Kidney capillary endothelial cell (primary cell): ENCODE measurements at places on chromosomes 7 and 10.

DNA sequence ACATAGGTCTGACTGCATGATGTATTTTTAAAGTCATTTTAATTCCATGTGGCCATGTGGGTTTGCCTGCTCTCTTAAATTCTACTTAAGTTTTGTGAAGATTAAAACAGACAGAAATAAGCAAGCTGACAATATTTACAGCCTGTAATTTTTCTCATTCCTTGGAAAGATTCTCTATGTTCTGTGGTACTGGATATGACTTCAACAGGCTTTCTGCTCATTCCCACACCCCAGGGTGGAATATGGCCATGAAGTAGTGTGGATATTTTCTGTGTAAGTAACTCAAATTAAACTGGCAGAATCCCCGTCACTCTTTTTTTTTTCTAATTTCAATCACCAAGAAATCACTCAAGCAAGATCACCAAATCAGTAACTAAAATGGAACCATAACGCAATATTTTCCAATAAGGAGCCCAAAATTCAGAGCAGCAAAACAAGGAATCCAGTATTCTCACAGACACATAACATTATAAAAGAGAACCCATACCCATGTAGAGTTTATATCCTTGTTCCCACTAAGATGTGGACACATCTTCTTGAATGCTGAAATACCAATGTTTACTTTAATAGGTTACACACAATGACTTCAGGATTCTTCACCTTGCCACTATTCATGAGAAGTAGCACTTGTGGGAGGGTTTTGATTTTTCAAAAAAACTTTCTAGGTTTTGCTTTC is 5.7 kb downstream of the HOXA5 start:
- no peak for DNase-seq

DNA sequence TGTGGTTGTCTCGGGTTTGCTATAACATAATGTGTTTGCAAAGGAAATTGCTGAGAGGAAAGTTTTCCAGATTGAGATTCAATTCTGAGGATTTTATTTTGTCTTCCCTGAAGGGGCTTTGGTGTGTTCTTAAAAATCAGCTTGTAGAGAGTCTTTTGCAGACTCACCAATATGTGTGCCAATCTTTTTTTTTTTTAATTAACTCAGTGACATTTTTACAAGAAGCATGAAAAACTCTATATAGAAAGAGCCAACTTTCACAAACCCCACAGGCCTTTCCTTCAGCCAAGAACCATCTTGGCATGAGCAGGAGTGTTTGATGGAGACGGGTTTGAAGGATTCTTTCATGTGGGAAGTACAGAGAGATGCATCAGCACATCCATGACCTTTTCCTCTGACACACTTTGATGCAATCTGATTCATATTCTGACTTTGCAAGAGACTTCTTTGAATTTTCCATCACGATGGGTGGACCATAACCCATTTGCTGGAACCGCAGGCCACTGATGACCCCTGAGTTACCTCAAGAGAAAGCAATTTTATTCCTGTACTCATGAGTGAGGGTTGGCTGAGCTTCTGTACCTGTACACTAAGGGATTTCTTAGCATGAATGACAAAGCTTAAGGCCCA is 892.6 kb downstream of the XPNPEP1 start:
- no peak for DNase-seq

- no peak for DNase-seq
Measured at GRCh38 chr10:13684806-13685482, 98.2 kb downstream of the PRPF18 start.

DNA sequence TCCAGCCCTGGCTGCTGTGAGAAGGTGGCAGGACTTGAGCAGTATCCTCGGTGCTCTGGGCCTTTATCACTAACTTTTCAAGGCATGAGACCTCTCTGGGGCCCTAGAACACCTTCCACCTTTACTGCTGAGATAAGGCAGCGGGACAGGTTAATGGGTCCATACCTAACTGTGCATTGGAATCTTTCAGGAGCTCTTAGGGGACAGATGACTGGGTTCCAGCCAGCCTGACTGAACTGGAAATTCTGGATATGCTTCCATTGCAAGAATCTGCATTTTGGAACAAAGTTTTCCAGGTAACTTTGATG is 73.0 kb downstream of the ATXN7L1 start:
- DNase-seq, result no peak

- DNase-seq, result no peak
Measured at GRCh38 chr10:103610083-103610472, 116.6 kb downstream of the NEURL1 start.

GRCh38 chr10:43237128-43237527 is 29.7 kb downstream of the RASGEF1A start:
- no peak for DNase-seq

DNA sequence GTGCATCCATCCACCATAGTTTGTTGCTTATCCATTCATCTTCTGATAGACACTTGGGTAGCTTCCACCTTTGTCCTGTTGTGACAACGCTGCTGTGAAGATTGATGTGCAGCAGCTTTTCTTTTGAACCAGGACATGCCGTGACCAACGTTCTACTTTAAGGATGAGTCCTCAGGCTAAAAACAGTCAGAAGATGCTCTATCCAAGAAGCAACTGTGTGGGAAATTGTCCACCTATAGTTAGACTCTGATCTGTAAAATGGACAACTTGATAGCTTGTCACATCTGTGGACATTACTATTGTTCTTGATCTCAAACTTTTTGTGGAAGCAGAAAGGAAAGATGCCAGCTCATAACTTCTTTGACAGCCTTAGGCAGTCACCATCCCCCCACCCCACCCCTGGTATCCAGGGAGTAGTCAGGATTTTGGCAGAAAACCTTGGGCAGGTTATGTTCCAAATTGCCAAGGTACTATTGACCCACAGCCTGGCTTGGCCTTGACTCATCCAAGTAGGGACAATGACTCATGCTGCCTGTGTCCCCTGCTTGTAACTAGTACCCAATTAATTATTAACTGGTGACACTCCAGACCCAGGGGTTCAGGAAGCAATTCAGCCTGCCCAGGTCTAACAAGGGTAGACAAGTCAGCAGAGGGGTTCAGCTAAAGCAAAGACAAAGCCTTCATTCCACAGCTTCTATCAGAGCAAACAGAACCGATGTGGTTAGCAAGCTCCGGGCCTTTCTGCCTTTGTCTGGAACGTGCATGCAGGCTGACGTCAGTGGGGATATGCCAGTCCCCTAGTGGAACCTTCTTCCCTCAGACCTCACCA is 99.6 kb upstream of the ANLN start:
- DNase-seq, result no peak
